ENCODE measurements at places on chromosomes 6 and 20. TPM values are rescaled to one million over a fixed set of nuclear protein-coding genes. Genes with fewer than 3 reads are reported as not detected.
A peak's percentile ranks its signal among the peaks of the same experiment; 100 is the strongest.

DNA sequence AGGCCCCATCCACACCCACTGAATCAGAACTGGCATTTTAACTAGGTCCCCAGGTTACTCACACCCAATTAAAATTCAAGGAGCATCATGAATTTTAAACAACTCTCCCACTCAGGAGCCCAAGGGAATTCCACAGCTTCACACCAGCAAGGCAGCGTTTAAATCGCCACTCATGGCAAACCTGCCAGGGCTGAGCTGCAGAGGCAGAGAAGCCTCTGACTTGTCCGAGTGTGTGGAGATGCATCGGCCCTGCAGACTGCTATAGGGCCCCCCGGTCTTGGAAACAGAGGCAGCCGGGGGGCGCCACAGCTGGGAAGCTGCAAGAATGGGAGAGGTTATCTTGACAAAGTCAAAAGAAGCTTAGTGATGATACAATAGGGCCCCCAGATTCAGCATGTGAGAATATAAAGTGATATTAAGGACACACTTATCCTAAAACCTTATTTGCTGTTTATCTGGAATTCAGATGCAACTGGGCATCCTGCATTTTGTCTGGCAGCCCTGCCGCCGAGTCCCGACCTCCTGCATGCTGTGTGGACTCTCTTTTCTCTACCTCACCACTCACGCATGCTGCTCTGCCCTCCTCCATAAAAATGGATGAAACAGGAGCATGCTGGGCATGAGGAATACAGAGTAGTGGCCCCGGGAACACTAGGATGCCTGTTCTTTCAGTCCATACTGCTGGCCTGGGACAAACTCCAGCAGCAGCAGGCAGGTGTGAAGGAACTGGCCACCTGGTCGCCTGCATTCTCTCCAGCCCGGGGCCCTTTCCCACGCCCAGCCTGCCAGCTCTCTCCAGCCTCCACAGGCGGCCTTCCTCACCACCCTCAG lies 126.1 kb downstream of the PXDC1 start:
- DNase-seq, result no peak
- no peaks in the 10 kb centered on the region for H3K36me3 ChIP-seq
- no peak overlapping the region for H3K27ac ChIP-seq
- peaks cover 2% of the 10 kb centered on the region for H3K27me3 ChIP-seq

- H3K4me3 ChIP-seq, result peak within 1 kb of the TSS; percentile 88
- no peaks in the 10 kb centered on the region for H3K36me3 ChIP-seq
- no peak for DNase-seq
- peak within 1 kb of the TSS; percentile 79 for H3K27ac ChIP-seq
Measured at GRCh38 chr6:19836799-19837510, at the start of gene ID4. Gene ID4 (plus strand): TSS chr6:19837370. CDS start chr6:19837755, 385 bp downstream.

GRCh38 chr6:33695451-33695887 lies 16.0 kb downstream of the UQCC2 start:
- H3K4me1 ChIP-seq, result no peaks in the 10 kb centered on the region
- no peaks in the 10 kb centered on the region for H3K27me3 ChIP-seq
- DNase-seq, result no peak
- no peak overlapping the region for H3K4me3 ChIP-seq
- no peak overlapping the region for H3K27ac ChIP-seq
- H3K36me3 ChIP-seq, result peaks cover 77% of the 10 kb centered on the region

- H3K27ac ChIP-seq, result no peak overlapping the region
- no peak overlapping the region for H3K4me3 ChIP-seq
- H3K36me3 ChIP-seq, result peaks cover 7% of the 10 kb centered on the region
- DNase-seq, result no peak
- H3K27me3 ChIP-seq, result no peaks in the 10 kb centered on the region
- H3K4me1 ChIP-seq, result no peaks in the 10 kb centered on the region
Measured at GRCh38 chr6:107554918-107555317, 65.0 kb downstream of the SOBP start.

DNA sequence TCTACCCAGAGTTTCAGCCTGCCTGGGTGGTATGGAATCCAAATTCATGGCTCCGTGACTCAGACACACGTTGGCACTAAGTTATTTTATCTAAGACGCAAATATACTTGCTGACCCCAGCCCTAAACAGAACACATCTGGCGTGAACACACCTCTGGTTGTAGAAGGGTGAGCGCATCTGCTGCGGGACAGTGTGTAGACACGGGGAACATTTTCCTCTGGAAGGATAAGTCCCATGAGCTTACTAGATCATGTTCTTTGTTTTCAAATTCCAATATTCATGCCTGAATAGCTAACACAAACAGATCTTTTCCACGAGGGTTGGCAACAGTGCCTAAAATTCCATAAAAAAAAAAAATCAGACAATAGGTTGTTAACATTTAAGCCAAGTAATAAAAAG lies 87.8 kb downstream of the TMEM170B start:
- no peak overlapping the region for H3K27ac ChIP-seq
- no peak for DNase-seq
- H3K4me3 ChIP-seq, result no peak overlapping the region
- H3K4me1 ChIP-seq, result no peaks in the 10 kb centered on the region
- peaks cover 18% of the 10 kb centered on the region for H3K27me3 ChIP-seq

DNA sequence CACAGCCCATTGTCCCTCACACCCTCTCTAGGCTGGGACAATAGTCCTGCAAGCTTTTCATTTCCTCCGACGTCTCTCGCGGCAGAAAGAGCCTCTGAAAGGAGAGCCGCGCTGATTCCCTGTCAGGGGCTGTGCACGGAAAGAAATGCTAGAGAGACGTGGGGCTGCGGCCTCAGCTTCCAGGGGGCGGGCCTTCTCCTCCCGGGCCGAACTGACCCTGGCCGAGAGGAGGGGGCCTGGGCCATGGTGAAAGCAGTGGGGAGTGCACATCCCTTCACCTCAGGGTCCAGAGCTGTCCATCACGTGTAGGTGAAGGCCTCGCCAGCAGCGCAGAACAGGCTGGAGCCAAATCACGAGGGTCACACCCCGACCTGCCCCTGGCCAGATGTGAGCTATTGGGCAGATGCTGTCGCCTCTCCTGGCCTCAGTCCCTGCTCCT lies 220.4 kb downstream of the TAF4 start:
- no peaks in the 10 kb centered on the region for H3K36me3 ChIP-seq
- H3K4me1 ChIP-seq, result no peaks in the 10 kb centered on the region
- DNase-seq, result no peak
- no peak overlapping the region for H3K4me3 ChIP-seq

GRCh38 chr20:53937339-53937741 lies 133.1 kb downstream of the BCAS1 start:
- no peak for DNase-seq
- no peak overlapping the region for H3K4me3 ChIP-seq
- no peak overlapping the region for H3K27ac ChIP-seq
- no peaks in the 10 kb centered on the region for H3K36me3 ChIP-seq
- H3K27me3 ChIP-seq, result peaks cover 5% of the 10 kb centered on the region

- H3K36me3 ChIP-seq, result no peaks in the 10 kb centered on the region
- no peak for DNase-seq
- no peaks in the 10 kb centered on the region for H3K4me1 ChIP-seq
- no peak overlapping the region for H3K27ac ChIP-seq
- no peak overlapping the region for H3K4me3 ChIP-seq
Measured at GRCh38 chr6:130423044-130423443, 57.2 kb downstream of the TMEM200A start.

Gene CCN6
- total RNA-seq, result not detected

Gene GHRH
- total RNA-seq, result not detected

Gene EFCAB8
- total RNA-seq, result 0.22 TPM

Gene CST11
- not detected for total RNA-seq

Gene TGM3
- not detected for total RNA-seq

Gene CLIC5
- total RNA-seq, result not detected

All from HepG2 (cell line).